ENCODE measurements at places on chromosomes 5 and 9.

DNA sequence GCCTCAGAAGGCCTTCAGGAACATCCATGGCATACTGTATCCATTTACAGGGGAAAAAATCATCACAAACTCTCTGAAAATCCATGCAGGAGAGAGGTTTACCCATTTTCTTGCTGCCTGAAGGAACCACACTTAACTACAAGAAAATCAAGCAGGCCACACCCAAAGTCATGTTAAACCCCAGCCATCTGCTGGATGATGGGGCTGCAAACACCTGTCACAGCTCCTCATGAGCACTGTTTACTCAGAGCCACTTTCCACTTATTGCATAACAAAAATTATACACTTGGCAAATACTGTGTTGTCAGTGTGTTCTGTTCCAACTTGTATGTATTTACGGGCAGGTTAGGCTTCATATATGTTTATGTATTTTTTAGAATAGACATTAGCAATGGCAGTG is 35.8 kb downstream of the PPIC start:
- DNase-seq, result no peak

- DNase-seq, result no peak
Observed at GRCh38 chr5:18745988-18746615, 1111.8 kb downstream of the TAF11L14 start.

- DNase-seq, result no peak
Observed at GRCh38 chr5:79050498-79050897, 19.0 kb downstream of the DMGDH start.

- no peak for DNase-seq
Observed at GRCh38 chr9:126218359-126219125, 108.1 kb upstream of the MVB12B start.

GRCh38 chr5:87581661-87582060 is 168.9 kb upstream of the CCNH start:
- DNase-seq, result no peak

DNA sequence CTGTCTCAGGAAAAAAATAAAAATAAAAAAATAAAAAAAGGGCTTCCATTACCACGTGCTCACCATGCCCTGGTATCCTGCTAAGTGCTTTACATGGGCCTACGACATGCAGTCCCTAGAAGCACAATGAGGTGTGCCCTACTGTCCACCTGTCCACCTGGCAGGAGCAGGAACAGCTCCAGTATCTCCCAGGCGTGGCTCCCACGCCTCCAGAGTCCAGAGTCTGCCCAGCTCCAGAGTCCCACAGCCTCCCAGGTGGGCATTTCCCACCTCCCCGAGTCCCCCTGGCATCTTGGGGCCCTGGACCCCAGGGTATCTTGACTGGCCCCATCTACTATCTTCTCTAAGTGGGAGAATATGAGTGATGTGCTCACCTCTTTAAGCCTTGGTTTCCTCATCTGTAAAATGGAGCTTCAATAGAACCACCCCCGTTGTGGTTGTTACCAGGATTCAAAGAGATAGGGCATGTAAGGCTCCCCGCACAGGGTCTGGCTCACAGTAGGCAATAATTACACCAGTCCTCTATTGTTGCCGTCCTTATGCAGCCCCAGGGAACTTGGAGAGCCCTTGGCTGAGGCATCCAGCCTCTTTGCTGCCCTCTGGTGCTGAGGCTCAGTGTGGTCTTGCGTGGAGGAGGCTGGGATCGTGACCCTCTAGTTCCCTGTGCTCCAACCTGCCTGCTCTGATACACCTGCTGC is 8.9 kb downstream of the CXCL14 start:
- DNase-seq, result no peak
